H9 (cell line): ENCODE measurements at places on chromosomes 1 and 21.

DNA sequence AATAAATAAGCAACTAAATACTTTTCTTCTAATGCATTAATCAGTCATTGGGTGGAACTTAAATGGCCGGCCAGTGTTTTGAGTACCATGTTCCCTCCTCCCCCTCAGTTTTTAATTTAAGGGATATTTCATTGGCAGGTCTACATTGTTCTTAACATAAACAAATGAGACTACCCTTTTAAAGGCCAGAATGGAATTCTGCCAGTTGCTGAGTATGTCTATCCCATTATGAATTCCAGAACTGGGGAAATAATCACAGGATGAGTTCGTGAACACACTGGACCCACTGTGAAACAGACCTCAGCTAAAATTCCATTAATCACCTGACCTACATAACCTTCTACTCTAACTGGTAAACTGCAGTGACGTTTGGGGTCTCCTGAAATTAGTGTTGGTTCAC, 305.5 kb upstream of the PKN2 start:
- DNase-seq, result no peak

GRCh38 chr1:2137257-2138121, 57.1 kb downstream of the FAAP20 start:
- no peak for DNase-seq

DNA sequence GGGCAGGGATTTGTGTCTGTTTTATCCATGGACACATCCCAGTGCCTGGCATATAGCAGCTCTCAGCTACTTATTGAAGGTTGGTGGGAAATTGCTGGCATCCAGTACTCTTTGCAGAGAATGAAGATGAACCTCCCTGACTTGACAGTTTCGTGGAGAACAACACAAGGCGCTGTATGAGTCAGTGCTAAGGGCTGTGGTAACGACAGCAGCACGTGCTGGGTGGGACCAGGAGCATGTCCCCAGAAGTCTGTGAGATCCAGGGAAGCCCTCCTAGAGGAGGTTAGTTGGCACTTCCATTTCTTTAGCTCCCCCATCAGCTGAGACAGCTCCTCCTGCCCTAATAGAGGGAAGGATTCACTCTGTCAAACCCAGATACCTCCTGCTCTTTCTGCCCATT, 25.9 kb upstream of the IL19 start:
- no peak for DNase-seq

DNA sequence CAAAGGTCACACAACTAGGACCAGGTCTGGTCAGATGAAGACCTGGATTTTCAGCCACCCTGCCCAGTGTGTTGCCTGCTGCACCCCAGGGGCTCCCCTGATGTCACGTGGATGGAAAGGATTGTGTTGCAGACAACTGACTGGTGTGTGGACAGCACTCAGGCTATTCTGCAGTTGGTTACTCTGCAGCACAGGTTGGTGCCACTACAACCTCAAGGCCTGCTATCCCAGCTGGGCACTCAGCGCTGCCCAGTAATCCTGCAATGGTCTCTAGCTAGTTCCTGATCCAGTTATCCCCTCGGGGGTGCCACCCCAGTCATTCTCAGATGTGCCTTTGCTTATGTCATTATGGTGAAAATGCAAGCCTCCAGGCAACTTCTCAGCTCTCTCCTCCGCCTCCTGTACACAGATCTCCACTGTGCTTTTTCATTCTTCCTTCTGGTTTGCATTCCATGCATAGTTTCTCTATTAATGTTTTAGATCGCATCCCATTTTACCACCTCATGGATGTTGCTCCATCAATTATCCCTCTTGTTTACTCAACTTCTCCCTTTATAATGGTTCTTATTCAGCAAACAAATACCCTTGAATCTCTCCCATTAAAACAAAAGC, 503.2 kb upstream of the CAMK1G start:
- DNase-seq, result no peak

DNA sequence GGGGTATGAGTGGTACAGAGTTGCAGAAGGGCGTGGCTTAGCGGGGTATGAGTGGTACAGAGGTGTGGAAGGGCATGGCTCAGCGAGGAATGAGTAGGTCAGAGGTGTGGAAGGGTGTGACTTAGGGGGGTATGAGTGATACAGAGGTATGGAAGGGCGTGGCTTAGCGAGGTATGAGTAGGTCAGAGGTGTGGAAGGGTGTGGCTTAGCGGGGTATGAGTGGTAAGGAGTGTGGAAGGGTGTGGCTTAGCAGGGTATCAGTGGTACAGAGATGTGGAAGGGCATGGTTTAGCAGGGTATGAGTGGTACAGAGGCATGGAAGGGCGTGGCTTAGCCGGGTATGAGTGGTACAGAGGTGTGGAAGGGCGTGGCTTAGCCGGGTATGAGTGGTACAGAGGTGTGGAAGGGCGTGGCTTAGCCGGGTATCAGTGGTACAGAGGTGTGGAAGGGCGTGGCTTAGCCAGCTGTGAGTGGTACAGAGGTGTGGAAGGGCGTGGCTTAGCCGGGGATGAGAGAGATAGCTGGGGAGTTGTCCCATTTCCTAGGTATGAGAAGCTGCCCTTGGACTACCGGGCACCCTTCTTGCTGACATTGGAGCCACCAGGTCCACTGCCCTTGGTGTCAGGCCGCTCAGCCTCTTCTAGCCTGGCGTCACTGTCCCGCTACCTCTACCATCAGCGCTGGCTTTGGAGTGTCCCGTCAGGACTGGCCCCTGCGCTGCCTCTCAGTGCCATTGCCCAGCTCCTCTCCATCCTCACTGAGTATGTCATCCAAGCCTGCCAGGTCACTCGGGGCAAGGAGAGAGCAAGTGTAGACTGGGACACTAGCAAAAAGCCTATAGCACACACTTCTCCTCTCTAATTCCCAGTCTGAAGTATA, 29.8 kb downstream of the HYI start:
- no peak for DNase-seq

GRCh38 chr1:154386643-154387352, 18.3 kb upstream of the IL6R start:
- DNase-seq, result no peak

DNA sequence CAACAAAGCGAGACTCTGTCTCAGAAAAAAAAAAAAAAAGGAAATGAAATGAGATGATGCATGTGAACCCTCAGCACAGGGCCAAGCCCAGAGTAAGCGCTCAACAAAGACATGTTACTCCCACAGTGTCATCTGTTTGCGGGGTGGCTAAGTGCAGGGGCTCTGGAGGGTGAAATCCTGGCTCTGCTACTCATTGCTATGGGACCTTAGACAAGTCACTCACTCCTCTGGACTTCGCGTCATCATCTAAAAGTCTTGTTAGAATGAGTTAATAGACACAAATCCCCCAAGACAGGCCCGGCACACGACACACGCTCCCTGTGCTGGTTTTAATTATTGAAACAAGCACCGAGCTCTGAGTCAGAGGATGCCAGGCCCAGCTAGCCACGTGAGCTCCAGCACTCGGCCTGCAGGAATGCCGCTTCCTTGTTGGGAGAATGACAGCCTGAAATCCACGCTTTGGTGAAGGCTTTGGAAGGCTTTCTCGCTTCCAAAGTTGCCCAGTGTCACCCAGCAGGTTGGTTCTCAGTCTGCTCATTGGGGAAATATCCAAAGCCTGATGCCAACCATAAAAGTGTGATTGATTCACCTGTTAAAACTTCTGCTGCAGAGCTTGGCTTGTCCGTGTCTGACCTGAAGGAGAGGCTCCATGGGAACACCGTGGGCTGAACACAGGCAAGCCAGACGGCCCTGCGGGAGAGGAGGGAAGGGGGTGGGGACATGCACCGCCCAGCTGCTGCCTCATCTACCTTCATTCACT, 36.7 kb upstream of the TARDBP start:
- no peak for DNase-seq

- no peak for DNase-seq
Measured at GRCh38 chr1:235134171-235134570, 5.5 kb upstream of the TOMM20 start.

- no peak for DNase-seq
Measured at GRCh38 chr1:235675152-235675890, 25.7 kb upstream of the GNG4 start.

GRCh38 chr1:66982561-66983260, 57.9 kb downstream of the MIER1 start:
- DNase-seq, result no peak

DNA sequence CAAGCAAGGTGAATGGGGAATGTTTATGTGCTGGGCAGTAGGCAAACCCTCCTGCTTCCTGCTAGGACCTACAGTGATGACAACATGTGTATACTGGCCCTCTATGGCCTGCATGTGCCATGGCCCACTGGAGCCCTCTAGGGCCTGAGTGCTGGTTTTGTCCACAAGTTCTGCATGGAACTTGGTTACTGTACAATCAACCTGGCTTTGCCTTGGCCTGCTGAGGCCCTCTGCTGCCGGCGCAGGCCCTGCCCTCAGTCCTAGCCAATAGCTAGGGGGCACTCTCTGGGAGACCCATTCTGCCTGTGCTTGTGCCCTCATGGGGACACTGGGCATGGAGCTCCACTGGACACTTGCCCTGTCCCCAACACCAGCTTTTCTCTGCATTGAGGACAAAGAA, 138.6 kb upstream of the NGF start:
- DNase-seq, result peak; percentile 31

DNA sequence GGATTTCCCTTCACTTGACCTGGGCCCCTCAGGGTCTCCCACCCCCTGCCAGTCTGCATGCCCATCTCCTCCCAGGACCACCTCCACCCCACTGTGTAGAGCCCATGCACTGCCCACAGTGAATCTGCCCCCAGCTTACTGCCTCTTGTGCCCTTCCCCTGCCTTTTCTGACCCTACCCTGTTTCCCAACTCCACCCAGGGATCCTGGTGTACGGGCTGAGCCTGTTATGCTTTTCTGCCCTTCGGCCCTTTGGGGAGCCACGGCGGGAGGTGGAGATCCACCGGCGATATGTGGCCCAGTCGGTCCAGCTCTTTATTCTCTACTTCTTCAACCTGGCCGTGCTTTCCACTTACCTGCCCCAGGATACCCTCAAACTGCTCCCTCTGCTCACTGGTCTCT, 1.9 kb downstream of the TMEM79 start:
- DNase-seq, result no peak

GRCh38 chr1:200744143-200744542, 5.5 kb downstream of the CAMSAP2 start:
- DNase-seq, result no peak

DNA sequence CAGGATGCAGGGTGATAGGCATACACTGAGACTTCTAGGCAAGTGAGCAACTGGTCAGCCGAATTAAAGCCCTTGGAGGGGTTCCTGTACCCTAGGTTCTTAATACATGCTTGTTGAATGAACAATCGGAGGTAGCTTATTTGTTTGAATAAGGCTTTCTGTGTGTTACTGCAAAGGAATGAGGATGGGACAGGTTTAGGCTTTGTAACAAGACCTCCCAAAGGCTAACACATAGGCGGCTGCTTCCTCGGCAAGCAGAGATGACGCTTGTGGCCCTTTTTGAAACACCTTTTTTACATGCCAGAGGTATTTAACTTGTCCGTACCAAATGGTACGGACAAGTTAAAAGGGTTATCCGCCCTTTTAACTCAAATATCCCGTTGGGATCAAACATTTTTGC, 511.6 kb downstream of the KIF26B start:
- no peak for DNase-seq

GRCh38 chr1:182169203-182169602, 107.7 kb upstream of the ZNF648 start:
- DNase-seq, result no peak

DNA sequence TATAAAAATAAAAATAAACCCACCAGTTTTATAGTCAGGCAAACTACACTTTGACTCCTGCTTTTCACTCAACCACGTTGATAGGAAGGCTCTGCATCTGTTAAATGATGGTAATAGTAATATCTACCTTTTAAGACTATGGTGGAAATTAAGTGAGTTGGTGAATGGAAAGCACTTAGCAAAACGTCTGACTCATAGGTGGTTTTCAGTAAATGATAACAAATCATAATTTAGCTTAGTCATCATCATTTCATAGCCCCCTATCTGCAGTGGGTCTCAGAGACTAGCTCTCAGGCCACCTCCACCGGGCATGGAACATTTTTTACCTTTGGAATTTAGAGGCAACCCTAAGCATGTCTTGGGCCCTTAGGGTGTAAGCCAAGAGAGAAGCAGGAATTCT, 160.0 kb downstream of the PDE4B start:
- no peak for DNase-seq

GRCh38 chr1:216576234-216576937, 146.8 kb downstream of the ESRRG start:
- no peak for DNase-seq

GRCh38 chr1:17892225-17892624, 137.1 kb downstream of the ACTL8 start:
- DNase-seq, result no peak

- DNase-seq, result no peak
Measured at GRCh38 chr1:156461781-156462647, 38.6 kb downstream of the MEF2D start.

- peak; percentile 91 for DNase-seq
Measured at GRCh38 chr1:2548068-2548589, 8.0 kb upstream of the TNFRSF14 start.

DNA sequence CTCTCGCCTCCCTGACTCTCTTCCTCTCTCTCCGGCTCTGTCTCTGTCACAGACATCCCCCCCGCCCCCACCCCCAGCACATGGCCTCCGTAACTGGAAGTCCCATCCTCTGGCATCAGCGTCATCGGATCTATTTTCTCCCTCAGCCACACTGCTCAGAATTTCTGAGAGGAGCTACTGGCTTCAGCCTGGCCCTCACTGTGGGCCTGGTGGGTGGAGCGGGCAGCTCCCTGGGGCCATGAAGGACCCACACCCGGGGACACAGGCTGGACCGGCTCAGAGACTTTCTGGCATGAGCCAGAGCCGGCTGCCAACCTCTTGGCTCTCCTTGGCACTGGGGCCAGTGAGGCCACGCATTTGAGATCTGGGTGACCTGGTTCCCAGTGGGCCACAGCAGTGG, 61.2 kb upstream of the CASZ1 start:
- no peak for DNase-seq

GRCh38 chr1:113734357-113735055, 24.8 kb downstream of the PHTF1 start:
- DNase-seq, result no peak

- no peak for DNase-seq
Measured at GRCh38 chr1:145979746-145980456, 15.4 kb downstream of the POLR3GL start.

DNA sequence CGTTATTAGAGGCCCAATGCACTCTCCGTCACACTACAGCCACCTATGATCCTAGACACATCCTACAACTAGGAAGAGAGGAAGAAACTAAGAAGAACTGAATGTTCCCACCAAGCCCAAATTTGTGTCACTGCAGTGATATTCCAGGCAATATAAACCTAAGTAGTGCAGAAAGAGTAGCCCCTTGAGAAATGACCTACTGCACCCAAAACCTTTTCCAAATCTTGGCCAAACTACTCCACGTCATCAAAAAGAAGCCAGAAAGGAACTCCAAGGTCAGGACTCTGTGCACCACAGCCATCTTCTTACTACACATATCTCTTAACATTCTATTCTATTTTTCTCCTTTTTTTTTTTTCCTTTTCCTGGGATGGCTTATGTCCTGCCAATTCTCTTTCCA, 60.2 kb downstream of the ADAMTS1 start:
- no peak for DNase-seq
